ENCODE measurements at places on chromosomes 4 and X. TPM values are rescaled to one million over a fixed set of nuclear protein-coding genes. Genes with fewer than 3 reads are reported as not detected.

The IQSEC2 gene
- polyA plus RNA-seq = 19.9 TPM

The HSFX1 gene
- polyA plus RNA-seq = not detected

The NRK gene
- polyA plus RNA-seq = not detected

The SSX4B gene
- polyA plus RNA-seq = not detected

The DCK gene
- 16.8 TPM for polyA plus RNA-seq

The CSN2 gene
- polyA plus RNA-seq = not detected

The HMX1 gene
- not detected for polyA plus RNA-seq

The PABPC4L gene
- 0.20 TPM for polyA plus RNA-seq

The CSAG1 gene
- not detected for polyA plus RNA-seq

The SNX25 gene
- polyA plus RNA-seq = 7.7 TPM

The CCDC160 gene
- not detected for polyA plus RNA-seq

The ETDA gene
- polyA plus RNA-seq = not detected

The PRKX gene
- 10.6 TPM for polyA plus RNA-seq

The CFAP47 gene
- not detected for polyA plus RNA-seq

The TLR2 gene
- polyA plus RNA-seq = 8.3 TPM

The LAMTOR3 gene
- 201 TPM for polyA plus RNA-seq

The RBMXL3 gene
- polyA plus RNA-seq = not detected

The ITGB1BP2 gene
- not detected for polyA plus RNA-seq

The MAGEC2 gene
- polyA plus RNA-seq = not detected

The CORIN gene
- polyA plus RNA-seq = 0.34 TPM

The ACOX3 gene
- polyA plus RNA-seq = 18.0 TPM

The GCNA gene
- 1.5 TPM for polyA plus RNA-seq

The MAGEA2 gene
- not detected for polyA plus RNA-seq

The FDCSP gene
- polyA plus RNA-seq = not detected

The PNMA6A gene
- 0.23 TPM for polyA plus RNA-seq

The TTC29 gene
- not detected for polyA plus RNA-seq

The AFP gene
- not detected for polyA plus RNA-seq

The SPIN2A gene
- polyA plus RNA-seq = 0.60 TPM

The GNRHR gene
- not detected for polyA plus RNA-seq

The ZXDA gene
- polyA plus RNA-seq = 1.4 TPM

The CPZ gene
- polyA plus RNA-seq = 2.4 TPM

The GRID2 gene
- polyA plus RNA-seq = 0.04 TPM

The TRAM1L1 gene
- polyA plus RNA-seq = 0.87 TPM

The GPM6B gene
- 4.5 TPM for polyA plus RNA-seq

The KDM5C gene
- 15.6 TPM for polyA plus RNA-seq

The SSR4 gene
- 494 TPM for polyA plus RNA-seq

The TMPRSS11B gene
- 1.2 TPM for polyA plus RNA-seq

The PABPC1L2B gene
- polyA plus RNA-seq = not detected

The ERAS gene
- not detected for polyA plus RNA-seq

The TMPRSS11F gene
- polyA plus RNA-seq = not detected

The SLITRK4 gene
- polyA plus RNA-seq = 0.15 TPM

The SGCB gene
- polyA plus RNA-seq = 11.8 TPM

The ZNF157 gene
- not detected for polyA plus RNA-seq

The HSPA4L gene
- 1.5 TPM for polyA plus RNA-seq

The IRS4 gene
- polyA plus RNA-seq = not detected

The AMTN gene
- polyA plus RNA-seq = not detected

The NMU gene
- polyA plus RNA-seq = not detected

The DIPK2B gene
- polyA plus RNA-seq = 3.5 TPM

The MFAP3L gene
- 1.1 TPM for polyA plus RNA-seq

The PHKA1 gene
- 1.2 TPM for polyA plus RNA-seq

The PPBP gene
- polyA plus RNA-seq = 0.38 TPM

The KIT gene
- 1.2 TPM for polyA plus RNA-seq

The RAB9B gene
- polyA plus RNA-seq = 0.23 TPM

The KLF3 gene
- 48.6 TPM for polyA plus RNA-seq

The IBSP gene
- not detected for polyA plus RNA-seq

The BANK1 gene
- 0.69 TPM for polyA plus RNA-seq

Measured in sigmoid colon (tissue), 7 donors.